ENCODE measurements at places on chromosomes 11 and 22. TPM values are rescaled to one million over a fixed set of nuclear protein-coding genes. Genes with fewer than 3 reads are reported as not detected.

DNA sequence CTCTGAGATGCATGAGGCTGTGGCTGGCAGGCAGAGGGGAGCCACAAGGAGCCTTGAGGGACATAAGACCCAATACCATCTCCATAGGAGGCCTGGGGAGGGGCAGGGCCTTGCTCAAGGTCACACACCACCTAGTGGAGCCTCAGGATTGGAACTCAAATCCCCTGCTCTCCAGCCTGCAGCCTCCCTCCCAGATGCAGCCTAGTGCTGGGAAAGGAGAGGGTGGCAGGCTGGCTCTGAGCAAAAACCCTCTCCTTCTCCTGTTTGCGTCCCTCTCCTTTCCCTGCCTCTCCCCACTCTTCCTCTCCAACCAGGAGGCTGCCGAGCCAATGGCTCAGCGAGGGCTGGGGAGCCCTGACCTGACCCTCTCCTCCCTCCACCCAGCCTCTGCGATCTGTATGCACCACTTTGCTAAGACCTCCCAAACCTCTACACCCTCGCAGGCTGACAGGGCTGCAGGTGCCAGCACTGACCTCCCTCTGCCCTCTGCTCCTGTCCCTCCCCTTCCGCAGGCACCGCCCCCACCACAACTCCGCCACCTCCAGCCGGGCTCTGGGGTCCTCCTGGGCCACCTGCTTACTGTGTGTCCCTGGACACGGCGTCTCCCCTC is 14.7 kb downstream of the IGLL1 start:
- no peak for DNase-seq

DNA sequence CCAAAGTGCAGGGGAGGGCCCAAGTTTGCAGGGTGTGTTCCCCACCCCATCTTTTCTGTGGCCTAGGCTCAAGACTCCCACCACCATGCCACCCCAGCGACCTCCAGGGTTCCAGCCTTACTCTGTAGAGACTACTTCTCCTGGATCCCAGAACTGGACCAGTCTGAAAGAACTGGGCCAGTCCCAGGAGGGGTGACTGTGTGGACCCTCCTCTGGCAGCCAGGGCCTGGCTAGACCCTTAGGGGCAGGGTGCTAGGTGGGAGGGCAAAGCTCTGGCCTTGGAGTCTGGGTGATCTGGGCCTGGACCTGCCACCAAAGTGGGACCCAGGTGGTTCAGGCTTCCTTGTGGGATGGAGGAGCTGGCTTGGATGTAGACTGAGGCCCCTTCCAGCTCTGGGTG is 41.8 kb upstream of the ACCSL start:
- no peak for DNase-seq

- no peak for DNase-seq
These were observed 436.2 kb downstream of the BRD1 start for GRCh38 chr22:49391436-49391835.

Gene MUC5AC
- total RNA-seq, result not detected

DNA sequence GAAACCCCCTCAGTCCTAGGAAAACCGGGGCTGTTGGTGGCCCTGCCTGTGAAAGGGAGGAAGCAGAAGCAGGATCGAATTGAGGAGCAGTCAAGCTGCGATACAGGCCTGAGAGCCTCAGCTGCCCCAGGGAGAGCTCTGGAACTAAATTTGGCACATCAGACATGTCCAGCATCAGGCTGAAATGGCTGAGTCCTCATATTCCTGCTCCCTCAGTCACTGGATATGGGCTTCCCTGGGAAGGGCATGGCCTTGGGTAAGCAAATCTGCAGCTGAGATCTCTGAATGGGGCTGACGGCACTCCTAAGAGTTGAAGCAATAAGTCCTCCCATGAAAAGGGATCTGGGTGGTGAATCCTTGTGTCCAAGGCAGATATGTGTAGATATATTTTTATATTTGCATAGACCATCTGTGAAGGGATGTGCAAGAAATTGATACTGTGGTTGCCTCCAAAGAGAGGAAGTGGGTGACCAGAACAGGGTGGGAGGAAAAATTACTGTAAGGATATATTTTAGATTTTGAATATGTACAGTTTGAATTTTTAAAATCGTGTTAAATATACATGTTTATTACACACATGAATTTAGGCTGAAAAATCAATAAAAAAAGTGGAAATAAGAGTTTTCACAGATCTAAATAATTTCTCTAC is 45.5 kb downstream of the APIP start:
- no peak for DNase-seq

Gene HEPACAM
- total RNA-seq, result 6.9 TPM

Gene SAA4
- total RNA-seq, result not detected

DNA sequence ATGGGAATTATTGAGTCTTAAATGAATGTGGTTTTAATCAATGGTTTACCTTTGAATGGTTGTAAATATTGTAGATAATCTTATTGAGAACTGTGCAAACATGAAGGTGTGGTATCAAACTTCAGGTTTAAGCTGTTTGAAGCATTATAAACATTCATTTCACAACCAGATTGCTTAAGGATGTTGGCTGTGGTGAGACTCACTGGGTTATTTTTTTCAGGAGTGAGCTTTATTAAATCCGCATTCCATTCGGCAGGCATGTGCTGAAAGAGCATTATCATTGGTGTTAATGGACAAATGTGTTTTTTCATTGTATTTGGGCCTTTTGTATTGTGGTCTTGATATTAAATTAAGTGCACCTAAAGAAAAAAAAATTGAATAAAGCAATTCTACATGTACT is 9.7 kb downstream of the MMP3 start:
- DNase-seq, result no peak

DNA sequence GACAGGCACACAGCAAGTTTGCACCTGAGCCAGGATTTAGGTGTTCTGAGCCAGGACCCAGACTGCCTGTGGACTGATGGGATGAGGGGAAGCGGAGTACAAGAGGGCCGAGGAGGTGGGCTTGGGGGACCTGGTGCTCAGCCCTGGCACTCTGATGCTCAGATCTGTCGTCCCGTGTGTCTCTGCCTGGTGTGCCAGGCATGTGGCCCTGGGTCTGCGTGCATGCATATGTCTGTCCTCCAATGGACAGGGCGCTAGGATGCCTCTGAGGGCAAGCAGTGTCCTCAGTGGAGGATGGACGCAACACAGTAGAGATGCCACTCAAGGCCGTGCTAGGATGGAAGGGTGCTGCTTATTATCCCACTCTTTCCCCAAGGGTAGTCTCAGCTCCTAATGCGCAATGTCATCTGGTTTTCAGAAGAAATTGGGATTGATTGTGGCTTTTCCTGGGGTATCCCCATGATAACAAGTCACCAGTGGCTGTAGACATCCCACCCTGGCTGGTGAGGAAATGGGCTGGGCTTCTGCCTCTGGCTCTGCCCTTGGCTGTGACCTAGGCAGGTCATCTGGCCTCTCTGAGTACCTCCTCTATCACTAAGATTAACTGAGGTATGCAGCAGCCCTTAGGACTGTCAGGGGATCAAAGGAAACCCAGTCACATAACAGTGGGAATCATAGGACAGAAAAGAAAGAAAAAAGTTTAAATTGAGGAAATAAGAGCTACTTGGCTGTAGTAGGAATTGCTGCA is 35.7 kb upstream of the SUSD2 start:
- no peak for DNase-seq

Gene TMEM86A
- total RNA-seq, result 4.9 TPM

Data from frontal cortex (tissue), 4 donors.